ENCODE measurements at places on chromosomes 7 and 10. TPM values are rescaled to one million over a fixed set of nuclear protein-coding genes. Genes with fewer than 3 reads are reported as not detected.

DNA sequence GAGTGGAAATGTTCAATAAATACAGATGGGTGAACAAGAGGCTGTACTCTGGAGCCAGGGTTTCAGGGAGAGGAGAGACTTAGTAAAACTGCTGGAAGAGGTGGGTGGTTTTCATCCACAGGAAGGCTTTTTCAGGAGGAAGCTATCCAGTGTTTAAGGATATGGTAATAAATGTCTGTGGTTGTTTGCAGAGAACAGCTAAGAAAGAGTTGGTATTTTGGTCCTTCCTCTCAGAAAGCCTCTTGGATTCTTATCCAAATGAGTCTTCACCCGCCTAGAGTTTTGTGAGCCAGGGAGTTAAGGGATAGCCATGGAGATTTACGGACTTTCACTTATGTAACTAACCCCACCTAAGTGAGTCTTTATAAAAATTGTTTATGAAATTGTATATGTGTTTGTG, 95.7 kb downstream of the GNAI1 start:
- H3K4me1 ChIP-seq = no peaks in the 10 kb centered on the region
- no peak for DNase-seq
- no peak overlapping the region for H3K27ac ChIP-seq
- peaks cover 5% of the 10 kb centered on the region for H3K27me3 ChIP-seq

DNA sequence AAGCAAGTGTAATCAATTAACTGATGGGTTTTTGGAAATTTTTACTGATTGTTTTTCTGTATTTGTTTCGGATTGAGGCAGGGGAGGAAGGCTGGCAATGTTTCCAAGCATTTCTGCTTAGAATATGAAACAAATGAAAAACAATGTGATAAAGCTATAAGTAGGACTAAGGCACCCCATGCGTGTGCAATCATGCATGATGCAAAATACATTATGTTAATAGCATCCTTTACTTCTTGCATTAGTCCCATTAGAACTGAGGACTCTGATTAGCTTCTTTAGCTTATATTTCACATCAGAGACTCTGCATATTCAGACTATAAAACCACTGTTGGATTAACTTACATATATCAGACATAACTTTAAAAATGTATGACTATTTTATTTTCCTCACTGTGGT, 48.7 kb upstream of the AGMO start:
- no peaks in the 10 kb centered on the region for H3K36me3 ChIP-seq
- no peak for DNase-seq
- H3K27ac ChIP-seq = no peak overlapping the region
- no peaks in the 10 kb centered on the region for H3K4me1 ChIP-seq
- H3K27me3 ChIP-seq = no peaks in the 10 kb centered on the region

DNA sequence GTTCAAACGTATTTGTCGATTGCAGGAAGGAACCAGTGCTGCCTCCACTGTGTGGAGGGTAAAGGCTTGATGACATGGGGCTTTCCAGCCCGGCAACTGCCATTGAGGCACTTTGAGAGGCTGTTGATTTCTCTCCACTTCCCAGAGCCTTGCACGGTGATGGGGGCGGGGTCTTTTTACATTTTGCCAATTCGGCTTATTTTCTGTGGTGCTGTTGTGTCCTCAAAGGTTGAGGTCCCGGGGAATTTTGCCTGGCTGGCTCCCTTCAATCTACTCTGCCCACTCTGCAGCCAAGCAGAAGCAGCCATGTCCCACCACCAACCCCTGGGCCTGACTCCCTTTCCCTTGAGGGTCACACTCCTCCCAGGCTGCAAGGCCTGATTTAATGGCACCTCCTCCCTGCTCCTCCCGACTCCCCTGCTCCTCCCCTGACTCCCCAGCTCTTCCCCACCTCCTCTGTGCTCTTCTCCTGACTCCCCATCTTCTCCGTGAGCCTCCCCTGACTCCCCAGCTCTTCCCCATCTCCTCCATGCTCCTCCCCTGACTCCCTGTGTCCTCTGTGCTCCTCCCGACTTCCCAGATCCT, 39.0 kb downstream of the OAT start:
- no peak overlapping the region for H3K4me3 ChIP-seq
- H3K27ac ChIP-seq = no peak overlapping the region

- no peak for DNase-seq
- H3K27me3 ChIP-seq = no peaks in the 10 kb centered on the region
- H3K4me1 ChIP-seq = no peaks in the 10 kb centered on the region
- no peak overlapping the region for H3K4me3 ChIP-seq
Measured at GRCh38 chr10:117991701-117992100, 55.0 kb downstream of the RAB11FIP2 start.

- peaks cover 34% of the 10 kb centered on the region for H3K4me1 ChIP-seq
- H3K4me3 ChIP-seq = peak overlapping the region; percentile 63
- DNase-seq = peak; percentile 68
- peak overlapping the region; percentile 94 for H3K27ac ChIP-seq
- peaks cover 58% of the 10 kb centered on the region for H3K27me3 ChIP-seq
- peaks cover 3% of the 10 kb centered on the region for H3K36me3 ChIP-seq
Measured at GRCh38 chr10:14185316-14186045, 145.2 kb downstream of the FRMD4A start.

DNA sequence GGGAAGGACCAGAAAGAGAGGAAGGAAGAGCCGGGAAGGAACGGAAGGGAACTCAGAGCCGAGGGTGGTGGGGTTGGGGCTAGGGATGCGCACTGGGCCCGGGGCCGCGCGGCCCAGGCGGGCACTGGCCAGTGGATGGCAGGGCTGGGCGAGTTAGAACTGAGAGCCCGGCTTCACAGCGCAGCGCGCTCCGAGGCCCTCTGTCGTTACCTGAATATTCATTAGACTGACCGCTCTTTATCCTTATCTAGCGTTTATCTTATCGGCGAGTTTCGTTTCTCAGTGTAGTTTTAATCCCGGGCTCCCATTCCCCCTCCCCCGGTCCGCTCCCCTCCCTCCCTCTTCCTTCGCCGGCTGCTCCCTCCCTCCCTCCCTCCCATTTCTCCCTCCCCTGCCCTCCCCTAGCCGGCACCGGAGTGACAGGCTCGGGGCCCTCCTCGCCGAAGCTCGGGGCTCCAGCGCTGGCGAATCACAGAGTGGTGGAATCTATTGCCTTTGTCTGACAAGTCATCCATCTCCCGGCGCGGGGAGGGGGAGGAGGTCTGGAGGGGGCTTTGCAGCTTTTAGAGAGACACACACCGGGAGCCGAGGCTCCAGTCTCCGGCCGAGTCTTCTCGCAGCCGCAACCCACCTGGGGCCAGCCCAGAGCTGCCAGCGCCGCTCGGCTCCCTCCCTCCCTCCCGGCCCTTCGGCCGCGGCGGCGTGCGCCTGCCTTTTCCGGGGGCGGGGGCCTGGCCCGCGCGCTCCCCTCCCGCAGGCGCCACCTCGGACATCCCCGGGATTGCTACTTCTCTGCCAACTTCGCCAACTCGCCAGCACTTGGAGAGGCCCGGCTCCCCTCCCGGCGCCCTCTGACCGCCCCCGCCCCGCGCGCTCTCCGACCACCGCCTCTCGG, at the start of gene PAX2:
Gene PAX2 (plus strand): TSS at position 596 of the 895 bp plus-strand sequence. CDS start 679 bp downstream, outside the sequence.
- peak within 1 kb of the TSS; percentile 46 for H3K27ac ChIP-seq
- H3K4me1 ChIP-seq = peaks cover 25% of the 10 kb centered on the region
- peaks cover 86% of the 10 kb centered on the region for H3K27me3 ChIP-seq
- H3K4me3 ChIP-seq = peak within 1 kb of the TSS; percentile 1
- no peaks in the 10 kb centered on the region for H3K36me3 ChIP-seq
- DNase-seq = no peak

LOXL4 gene
- not detected for total RNA-seq

DPCD gene
- total RNA-seq = 3.1 TPM

TBL2 gene
- total RNA-seq = 25.3 TPM

MKX gene
- total RNA-seq = 0.04 TPM
